ENCODE measurements at places on chromosomes 12 and 14.

DNA sequence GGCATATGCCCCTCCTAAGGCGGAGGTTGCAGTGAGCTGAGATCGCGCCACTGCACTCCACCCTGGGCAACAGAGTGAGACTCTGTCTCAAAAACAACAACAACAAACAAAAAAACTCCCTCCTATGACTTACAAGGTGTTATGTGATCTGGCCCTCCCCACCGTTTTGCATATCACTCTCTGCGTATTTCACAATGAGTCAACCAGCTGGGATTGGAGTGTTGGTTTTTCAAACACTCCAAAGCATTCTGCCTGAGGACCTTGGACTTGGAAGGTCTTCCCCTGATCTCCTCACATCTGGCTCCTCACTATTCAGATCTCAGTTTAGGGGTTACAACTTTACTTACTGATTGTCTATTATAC, 14.0 kb downstream of the MANSC1 start:
- no peak for DNase-seq

- peak; percentile 71 for DNase-seq
Observed at GRCh38 chr14:32254952-32255679, 52.0 kb upstream of the RNU6-8 start.

- DNase-seq: no peak
Observed at GRCh38 chr14:95915330-95915729, 38.7 kb downstream of the TUNAR start.

- no peak for DNase-seq
Observed at GRCh38 chr14:95317817-95318343, 1.8 kb downstream of the CLMN start.

DNA sequence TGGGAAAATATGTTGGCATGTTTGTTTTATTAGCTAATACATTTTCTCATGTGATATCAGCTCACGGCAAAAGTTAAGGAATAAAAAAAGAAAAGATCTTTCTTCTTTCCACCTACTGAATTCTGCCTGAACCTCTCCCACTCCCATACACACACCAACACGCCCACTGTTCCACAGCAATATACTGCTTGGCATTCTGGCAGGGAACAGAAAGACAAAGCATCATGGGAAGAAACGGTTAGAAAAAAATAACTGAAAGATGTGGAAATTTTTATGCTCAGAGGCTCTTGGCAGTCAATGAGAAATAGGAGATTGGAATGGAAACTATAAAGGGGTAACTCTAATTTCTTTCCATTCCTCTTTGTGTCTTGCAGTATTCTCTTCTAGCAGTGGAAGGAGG, 268.5 kb downstream of the FOXG1 start:
- DNase-seq: no peak

GRCh38 chr14:80699861-80700260, 241.7 kb downstream of the CEP128 start:
- DNase-seq: no peak

DNA sequence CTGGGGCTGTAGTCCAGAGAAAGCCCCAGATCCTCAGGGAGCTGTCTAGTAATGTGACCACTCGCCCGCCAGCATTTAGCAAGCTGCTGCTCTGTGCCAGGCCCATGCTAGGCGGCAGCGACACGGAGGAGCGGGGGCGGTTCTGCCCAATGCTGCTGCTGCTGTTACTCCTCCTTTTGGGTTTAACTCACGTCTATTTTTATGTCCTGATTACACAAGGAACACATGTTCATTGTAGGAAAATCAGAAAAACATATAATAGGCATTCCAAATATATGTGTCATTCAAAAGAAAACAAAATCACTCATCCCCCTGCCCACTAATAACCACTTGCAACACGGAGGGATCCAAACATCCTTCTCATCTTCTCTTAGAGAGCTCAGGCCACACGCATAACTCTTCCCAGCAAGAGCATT, 30.4 kb downstream of the CCDC92 start:
- DNase-seq: no peak

DNA sequence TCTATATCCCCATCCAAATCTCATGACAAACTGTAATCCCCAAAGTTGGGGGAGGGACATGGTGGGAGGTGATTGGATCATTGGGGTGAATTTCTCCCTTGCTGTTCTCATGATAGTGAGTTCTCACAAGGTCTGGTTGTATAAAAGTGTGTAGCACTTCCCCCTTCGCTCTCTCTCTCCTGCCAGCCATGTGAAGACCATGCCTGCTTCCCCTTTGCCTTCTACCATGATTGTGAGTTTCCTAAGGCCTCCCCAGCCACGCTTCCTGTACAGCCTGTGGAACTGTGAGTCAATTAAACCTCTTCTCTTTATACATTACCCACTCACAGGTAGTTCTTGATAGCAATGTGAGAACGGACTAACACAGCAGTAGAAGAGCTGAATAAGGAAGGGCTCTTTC, 62.6 kb upstream of the VASH1 start:
- DNase-seq: no peak

- DNase-seq: no peak
Observed at GRCh38 chr14:63605041-63605532, 36.6 kb downstream of the WDR89 start.

DNA sequence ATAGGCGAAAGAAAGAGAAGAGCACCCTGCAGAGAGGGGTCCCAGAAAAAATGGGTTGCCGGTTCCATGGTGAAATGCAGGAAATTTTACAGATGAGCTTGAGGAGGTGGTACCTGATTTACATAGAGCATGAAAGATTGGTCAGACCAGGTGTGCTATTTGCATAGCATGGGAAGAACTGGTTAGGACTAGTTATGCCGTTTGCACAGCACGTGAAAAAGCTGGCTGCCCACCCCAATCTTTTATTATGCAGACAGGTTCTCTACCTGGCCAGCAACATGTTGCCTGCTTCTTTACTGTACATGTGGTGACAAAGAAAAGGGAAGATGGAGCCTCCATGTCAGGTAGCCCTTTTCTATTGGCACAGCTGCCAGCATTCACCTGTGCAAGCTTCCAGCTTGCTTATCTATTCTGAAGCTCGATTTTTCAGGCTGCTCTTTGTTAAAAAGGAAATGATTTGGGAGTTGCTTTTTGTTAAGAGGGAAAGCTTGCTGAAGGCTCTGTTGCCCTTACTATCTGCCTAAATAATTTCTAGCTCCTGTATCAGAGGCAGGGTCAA, 62.9 kb upstream of the ELK3 start:
- no peak for DNase-seq

DNA sequence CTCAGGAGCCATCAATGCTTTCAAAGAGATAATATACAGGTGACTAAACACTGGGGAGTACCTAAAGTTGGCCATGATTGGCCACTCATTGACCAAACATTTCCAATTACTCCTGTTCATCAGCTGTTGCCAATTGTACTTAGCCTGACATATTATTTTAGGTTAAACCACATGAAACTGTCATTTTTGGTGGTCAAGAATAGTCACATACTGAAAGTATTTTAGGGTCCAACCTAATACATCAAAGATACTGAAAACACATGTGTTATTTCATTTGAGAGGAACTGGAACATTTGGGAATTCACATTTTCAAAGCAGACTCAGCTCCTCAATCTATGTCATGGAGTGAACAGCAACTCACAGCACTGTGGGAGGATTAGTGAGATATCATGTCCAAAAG, 63.9 kb upstream of the KCNA5 start:
- DNase-seq: no peak

DNA sequence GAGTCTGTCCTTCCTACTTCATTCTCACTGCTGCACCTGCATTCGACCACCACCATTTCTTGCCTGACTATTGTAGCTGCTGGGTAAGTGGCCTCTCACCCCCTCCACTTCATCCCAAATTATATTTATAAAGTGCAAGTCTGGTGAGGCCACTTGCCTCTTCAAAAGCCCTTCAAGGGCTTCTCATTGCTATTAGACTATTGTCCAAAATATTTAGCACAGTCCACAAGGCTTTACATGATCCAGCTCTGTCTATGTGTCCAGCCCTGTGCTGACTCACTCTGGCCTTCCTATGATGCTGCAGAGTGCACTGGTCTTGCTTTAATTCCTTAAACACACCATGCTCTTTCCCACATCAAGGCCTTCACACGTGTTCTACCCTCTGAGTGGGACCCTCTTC, 46.0 kb downstream of the PAH start:
- no peak for DNase-seq

DNA sequence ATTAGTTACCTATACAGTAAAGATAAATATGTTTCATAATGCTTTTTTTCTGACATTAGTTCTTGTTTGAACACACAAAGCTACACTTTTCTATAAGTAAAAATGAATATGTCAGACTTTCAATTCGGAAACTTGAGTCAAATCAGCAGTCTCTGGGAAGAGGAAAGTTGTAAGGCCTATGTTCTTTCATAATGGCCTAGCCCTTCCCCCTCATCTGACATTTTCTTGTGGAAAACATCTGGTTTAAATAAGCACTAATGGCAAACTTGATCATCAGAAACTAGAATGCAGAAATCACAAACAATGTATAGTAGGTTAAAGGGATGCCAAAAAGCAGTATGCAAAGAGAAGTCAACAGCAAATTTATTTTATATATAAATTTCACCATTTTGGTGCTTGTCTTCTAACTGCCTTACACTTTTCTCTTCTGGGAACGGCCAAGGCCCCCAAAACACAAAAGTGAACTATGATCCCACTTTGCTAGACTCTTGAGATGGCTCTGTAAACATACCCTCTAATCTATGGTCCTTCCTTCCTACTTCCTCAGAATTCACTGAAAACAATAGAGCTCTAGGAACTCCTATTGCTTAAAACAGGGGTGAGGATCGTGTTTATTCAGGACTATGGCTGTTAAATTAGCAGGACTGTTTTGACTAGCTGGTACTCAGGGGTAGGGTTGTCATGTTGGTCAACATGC, 444.1 kb downstream of the RAD51B start:
- DNase-seq: no peak

GRCh38 chr12:48985475-48985897, 7.4 kb downstream of the WNT1 start:
- DNase-seq: no peak

GRCh38 chr14:21015312-21015711, 9.5 kb downstream of the NDRG2 start:
- no peak for DNase-seq

GRCh38 chr12:45050751-45051571, at the start of gene DBX2:
DBX2 (minus strand) TSS chr12:45051099; CDS start chr12:45050927, 172 bp downstream.
- DNase-seq: no peak

DNA sequence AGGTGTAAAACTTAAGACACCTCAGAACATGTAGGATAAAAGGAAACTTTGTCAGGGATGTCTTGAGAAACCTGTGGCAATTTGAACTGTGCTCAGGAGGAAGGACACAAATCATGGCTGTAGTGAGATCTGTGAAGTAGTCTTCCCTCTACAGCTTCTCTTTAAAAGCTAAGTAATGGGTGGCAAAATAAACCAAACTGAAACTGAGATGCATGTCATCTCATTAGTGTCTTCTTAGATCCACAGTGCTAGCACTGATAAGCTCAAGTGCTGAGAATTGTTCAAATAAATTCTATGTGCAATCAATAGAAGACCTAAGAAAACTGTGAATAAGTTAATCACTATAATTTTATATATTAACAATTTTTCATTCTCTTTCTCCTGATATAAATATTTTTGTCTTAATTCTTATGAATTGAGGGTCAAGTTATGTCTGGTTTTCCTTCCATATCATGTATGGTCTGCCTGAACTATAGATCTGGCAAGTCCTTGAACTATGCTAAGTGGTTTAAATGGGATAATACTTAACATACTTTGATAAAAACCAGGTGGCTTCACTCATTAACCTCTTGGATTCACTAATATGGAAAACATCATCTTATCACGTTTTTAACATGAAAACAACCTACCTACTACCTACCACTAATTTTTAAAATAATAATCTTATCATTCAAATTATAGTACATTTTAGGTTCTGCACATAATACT, 27.2 kb downstream of the SYT1 start:
- no peak for DNase-seq

DNA sequence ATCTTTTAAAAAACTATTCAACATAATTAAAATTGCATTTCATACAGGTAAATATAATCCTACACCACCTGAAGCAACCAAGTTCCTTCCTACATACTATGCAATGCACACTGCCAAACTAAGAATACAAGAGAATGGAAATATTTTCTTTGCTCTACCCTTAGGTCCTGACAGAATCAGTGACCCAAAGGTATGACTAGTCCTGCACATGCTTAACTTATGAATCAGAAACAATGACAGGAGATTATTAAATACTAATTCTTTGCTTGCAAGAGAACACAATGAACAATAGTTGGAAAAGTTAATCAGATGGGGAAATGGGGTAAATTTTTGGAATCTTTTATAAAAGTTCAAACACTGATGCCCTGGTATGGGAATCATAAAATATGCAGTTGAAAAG, 220.1 kb downstream of the SOX5 start:
- DNase-seq: no peak

GRCh38 chr12:3428631-3429030, 62.4 kb upstream of the PRMT8 start:
- DNase-seq: no peak
